LoVo (cell line): ENCODE measurements at places on chromosomes 2 and 18.

DNA sequence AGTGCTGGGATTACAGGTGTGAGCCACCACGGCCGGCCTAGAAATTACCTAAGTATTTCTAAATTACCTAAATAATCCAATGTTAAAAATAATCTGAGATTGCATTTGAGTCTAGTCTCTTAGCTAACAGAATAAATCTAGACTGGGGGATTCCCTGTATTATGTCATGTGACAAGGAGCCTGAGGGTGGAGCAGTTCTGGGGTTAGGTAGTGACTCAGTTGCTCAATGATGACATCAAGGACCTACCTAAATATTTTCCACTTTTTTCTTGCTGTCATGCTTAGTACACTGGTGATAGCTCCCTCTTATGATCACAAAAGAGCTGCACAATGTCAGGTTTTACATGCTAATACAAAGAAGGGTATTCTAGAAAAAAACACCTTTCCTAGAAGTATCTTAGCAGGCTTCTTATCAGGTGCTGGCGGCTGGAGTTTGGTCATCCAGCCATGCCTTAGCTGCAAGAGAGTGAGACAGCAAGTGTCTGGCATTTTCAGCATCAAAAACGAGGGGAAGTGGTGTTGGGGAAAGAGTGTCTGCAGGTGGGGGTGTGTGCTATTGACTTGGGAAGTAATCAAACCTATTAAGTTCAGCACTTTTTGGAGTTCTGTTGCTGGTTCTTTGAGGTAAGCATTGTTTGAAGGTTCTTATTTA is 17.5 kb upstream of the CEP192 start:
- no peak for DNase-seq

GRCh38 chr2:179917272-179917671 is 55.9 kb upstream of the ZNF385B start:
- DNase-seq, result peak; percentile 2

DNA sequence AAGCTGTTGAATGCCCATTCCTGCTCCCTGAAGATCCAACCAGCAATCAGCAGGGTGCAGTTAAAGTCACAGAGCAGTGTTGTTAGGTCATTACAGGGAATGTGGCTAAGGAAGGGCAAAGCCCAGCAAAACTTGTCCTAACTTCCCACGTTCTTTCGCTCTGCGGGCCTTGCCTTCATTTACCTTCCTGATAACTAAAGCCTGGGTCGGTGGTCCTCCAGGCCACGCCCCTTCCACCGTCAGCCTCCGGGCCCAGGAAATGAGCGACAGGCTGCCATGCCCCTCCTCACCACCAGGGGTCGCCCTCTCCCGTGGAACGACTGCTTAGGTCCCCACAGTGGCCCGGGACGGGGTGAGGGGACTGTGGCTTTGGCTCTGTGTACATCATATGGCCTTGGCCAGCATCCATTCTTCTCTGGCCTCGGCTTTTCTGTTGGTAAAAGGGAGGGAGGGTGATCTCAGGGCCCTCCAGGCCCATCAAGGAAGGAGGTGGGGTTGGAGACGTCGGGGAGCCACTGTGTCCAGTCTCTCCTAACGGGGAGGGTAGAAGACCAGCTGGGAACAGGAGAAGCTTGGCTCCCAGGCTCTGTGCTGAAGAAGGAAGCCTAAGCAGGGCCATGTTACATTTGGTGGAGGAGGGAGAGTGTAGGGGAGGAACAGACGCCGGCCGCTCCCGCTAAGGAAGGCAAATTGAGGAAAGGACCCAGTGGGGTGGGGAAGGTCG is 2.2 kb downstream of the SH2D6 start:
- peak; percentile 78 for DNase-seq

DNA sequence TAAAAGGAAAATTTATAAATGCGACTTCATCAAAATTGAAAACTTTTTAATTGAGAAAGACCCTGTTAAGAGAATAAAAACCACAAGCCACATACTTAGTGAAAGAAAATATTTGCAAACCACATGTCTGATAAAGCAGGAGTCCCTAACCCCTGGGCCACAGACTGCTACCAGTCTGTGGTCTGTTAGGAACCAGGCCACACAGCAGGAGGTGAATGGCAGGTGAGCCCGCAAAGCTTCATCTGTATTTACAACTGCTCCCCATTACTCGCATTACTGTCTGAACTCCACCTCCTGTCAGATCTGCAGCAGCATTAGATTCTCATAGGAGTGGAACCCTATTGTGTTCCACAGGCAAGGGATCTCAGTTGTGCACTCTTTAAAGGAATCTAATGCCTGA is 95.5 kb upstream of the CRACDL start:
- DNase-seq, result no peak

GRCh38 chr2:169661265-169661664 is 32.9 kb downstream of the CFAP210 start:
- DNase-seq, result no peak

- DNase-seq, result no peak
Observed at GRCh38 chr18:74261053-74261713, 30.6 kb downstream of the CYB5A start.

GRCh38 chr18:54269893-54270844 is 852 bp downstream of the POLI start:
- DNase-seq, result peak; percentile 57

DNA sequence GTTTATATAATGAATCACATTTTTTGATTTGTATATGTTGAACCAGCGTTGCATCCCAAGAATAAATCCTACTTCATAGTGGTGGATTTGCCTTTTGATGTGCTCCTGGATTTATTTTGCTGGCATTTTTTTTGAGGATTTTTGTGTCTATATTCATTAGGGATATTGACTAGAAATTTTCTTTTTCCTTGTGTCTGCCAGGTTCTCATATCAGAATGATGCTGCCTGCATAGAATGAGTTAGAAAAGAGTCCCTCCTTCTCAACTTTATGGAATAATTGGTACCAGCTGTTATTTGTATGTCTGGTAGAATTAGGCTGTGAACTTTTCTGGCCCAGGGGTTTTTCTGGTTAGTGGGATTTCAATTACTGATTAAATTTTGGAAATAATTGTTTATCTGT is 457.4 kb upstream of the DSEL start:
- DNase-seq, result no peak

DNA sequence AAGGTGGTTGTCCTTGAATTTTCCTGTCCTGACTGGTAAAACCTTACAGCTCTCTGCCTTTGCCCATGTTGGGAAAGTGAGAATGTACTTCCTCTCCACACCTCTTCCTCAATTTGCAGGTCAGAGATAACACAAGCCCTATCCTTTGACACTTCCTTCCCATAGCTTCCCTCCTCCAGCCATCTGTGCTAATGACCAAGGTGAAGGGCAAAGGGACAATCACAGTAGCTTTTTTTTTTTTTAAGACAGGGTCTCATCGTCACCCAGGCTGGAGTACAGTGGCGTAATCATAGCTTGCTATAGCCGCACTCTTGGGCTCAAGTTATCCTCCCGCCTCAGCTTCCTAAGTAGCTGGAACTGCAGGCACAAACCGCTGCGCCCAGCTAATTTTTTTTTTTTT is 24.3 kb upstream of the STPG4 start:
- no peak for DNase-seq

DNA sequence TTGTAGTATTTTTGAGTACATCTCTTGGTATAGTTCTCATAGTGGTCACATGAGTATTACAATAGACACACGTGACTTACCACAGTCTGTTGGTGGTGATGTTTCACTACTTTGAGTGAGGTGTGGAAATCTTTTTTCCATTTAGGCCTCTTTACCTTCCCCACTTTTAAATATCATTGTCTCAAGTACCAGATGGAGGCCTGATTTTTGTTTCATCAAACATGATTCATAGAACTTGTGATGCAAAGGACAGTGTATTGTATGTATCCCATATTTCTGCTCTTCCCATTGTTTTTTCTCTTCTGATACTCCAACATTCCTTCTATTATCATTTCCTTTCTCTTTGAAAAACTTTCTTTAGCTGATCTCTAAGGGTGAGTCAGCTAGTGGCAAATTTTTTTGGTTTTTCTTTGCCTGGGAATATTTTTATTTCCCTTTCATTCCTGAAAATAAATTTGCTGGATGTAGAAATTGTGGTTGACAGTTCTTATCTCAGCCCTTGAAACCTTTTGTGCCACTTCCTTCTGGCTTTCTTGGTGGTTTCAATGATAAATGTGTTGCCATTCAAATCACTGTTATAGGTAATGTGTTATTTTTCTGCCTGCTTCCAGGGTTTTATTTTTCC is 32.8 kb downstream of the RFX8 start:
- DNase-seq, result no peak

DNA sequence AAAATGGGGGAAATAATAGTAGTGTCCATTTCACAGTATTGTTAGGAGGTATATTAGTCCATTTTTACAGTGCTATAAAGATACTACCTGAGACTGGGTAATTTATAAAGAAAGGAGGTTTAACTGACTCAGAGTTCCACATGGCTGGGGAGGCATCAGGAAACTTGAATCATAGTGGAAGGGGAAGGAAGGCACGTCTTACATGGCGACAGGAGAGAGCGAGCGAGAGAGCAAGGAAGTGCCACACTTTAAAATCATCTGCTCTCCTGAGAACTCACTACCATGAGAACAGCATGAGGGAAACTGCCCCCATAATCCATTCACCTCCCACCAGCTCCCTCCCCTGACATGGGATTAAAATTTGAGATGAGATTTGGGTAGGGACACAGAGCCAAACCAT is 23.4 kb downstream of the MGAT5 start:
- no peak for DNase-seq

- DNase-seq, result no peak
Observed at GRCh38 chr2:18219676-18220075, 340.8 kb downstream of the RDH14 start.

DNA sequence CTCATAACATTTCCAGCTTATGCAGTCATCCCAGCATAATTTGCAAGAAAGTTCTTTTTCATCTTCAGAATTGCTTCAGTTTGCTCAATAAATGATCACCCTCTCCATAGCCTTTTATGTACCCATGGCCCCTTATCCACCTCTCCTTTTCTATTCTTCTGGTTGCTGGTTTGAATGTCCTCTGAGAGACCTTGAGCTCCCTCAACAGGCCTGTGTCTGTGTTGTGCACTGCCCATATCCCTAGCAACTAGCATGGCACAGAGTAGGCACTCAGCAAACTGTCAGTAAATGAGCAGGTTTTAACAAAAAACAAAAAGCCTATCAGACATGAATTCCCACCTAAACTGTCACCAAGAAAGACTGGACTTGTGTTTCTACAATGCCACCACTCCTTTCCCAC is 160.5 kb downstream of the AKAIN1 start:
- DNase-seq, result no peak

GRCh38 chr2:150581717-150582472 is 94.4 kb upstream of the RND3 start:
- DNase-seq, result no peak
